ENCODE measurements at places on chromosomes 2 and 18.

GRCh38 chr2:18518116-18519111 lies 42.0 kb downstream of the RDH14 start:
- DNase-seq, result peak; percentile 41

GRCh38 chr2:164560902-164561301 lies 60.4 kb downstream of the GRB14 start:
- DNase-seq, result no peak

DNA sequence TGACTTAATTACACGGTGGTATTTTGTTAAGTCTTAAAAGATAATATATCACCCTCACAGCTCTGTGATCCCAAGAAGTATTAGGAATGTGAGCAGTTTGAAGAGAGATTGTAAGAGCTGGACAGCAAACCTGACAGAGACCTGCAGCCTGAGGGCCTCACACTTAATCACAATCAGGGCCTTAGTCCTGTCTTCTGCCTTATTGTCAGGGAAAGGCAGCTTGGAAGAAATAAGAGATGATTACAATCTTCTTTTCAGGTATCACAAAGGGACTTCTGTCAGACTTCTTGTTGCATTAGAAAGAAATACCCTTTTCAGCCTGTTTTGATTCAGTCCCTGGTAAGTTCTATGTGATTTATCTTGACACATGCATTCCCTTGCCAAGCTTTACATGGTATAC lies 1433.8 kb upstream of the SLC39A10 start:
- DNase-seq, result no peak

GRCh38 chr18:9535430-9535991 lies 60.2 kb downstream of the RALBP1 start:
- peak; percentile 97 for DNase-seq
